ENCODE measurements at places on chromosomes 7 and 10.

DNA sequence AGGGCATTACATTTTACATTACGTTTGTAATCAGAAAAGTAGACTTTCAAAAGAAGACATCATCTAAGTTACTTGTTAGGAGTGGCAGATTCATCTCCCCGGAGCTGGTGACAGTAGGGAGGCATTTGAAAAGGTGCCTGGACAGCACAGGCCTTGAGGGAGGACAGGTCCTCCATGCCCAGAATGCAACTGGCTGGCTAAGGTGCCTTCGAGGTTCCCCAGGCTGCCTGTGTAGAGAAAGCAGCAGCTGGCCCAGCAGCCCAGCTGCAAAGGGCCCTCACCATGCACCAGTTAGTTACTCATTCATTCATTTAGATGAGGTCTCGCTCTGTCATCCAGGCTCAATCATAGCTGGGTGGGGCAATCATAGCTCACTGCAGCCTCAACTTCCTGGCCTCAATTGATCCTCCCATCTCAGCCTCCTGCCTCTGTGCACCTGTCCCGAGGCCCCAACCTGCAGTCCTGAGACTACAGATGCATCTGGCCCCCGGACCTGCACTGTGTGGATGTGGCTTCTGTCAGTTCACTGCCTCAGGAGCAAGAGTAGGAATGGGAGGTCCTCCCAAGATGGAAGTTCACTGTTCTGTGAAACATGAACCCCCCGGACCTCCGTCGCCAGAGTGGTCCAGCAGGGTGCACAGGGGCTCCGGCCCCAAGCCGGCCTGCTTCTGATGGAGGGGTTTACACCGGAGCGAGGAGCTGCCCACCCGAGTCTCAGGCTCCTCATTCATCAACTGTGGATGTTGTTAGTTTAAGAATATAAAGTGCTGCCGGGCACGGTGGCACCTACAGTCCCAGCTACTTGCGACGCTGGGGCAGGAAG is 36.6 kb downstream of the PRKAG2 start:
- DNase-seq, result no peak

DNA sequence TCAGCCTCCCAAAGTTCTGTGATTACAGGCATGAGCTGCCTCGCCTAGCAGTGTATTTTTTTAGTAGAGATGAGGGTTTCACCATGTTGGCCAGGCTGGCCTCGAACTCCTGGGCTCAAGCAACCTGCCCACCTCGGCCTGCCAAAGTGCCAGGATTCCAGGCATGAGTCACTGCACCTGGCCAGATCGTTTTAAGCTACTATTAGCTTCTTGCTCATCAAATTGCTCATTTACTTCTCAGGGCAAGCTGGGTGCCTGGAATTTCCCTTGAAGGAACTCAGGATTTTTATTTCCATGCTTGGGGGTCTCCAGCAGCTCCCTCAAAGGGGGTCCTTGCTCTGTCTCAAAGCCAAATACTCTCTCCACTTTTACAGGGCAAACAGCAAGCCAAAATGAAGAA is 798.0 kb upstream of the AUTS2 start:
- no peak for DNase-seq

DNA sequence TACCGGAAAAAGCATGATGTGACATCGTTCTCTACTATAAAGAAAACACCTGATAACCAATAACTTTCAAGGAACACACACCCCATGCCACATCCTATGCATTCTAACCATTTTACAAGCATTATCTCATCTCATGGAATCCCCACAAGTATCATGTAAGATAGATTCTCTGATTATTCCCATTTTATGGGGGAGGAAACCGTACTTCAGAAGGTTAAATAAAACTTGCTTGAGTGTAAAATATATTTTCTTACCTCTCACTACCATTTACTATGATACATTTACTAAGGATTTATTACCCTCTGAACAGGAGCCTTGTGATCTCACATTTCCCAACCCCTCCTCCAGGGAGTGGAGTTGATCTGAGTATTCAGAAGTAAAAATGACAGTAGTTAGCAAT is 522.7 kb downstream of the CNTNAP2 start:
- DNase-seq, result no peak

- no peak for DNase-seq
Measured at GRCh38 chr7:69256634-69257081, 341.6 kb upstream of the AUTS2 start.

GRCh38 chr10:32961895-32962369 is 3.9 kb upstream of the ITGB1 start:
- DNase-seq, result no peak

- no peak for DNase-seq
Measured at GRCh38 chr10:43071865-43072650, 4.8 kb upstream of the RET start.

- DNase-seq, result no peak
Measured at GRCh38 chr7:85695533-85695932, 508.7 kb upstream of the SEMA3D start.

DNA sequence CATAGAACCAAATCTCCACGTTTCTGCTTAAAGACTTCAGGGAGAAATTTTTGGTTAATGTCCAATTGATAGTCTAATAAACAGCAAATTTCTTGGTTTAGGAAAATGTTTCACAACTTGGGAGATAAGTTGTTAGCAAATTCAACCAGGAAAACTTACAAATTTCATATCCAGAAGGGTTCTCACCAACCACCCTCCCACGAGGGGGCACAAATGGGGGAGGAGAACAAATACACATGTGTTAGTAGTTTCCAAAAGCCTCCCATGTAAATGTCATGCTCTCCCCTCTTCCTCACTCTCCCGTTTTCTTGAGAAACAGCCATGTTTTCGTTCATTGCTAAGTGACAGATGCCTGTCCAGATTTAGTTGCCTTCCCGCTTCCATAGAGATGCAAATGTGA is 10.5 kb downstream of the DOCK4 start:
- no peak for DNase-seq

- peak; percentile 56 for DNase-seq
Measured at GRCh38 chr10:97321032-97321803, 2.1 kb downstream of the FRAT1 start.

- no peak for DNase-seq
Measured at GRCh38 chr10:60664859-60665258, 113.4 kb upstream of the CDK1 start.

Measured in erythroblast (primary cell).